ENCODE measurements at places on chromosomes 5 and 9.

DNA sequence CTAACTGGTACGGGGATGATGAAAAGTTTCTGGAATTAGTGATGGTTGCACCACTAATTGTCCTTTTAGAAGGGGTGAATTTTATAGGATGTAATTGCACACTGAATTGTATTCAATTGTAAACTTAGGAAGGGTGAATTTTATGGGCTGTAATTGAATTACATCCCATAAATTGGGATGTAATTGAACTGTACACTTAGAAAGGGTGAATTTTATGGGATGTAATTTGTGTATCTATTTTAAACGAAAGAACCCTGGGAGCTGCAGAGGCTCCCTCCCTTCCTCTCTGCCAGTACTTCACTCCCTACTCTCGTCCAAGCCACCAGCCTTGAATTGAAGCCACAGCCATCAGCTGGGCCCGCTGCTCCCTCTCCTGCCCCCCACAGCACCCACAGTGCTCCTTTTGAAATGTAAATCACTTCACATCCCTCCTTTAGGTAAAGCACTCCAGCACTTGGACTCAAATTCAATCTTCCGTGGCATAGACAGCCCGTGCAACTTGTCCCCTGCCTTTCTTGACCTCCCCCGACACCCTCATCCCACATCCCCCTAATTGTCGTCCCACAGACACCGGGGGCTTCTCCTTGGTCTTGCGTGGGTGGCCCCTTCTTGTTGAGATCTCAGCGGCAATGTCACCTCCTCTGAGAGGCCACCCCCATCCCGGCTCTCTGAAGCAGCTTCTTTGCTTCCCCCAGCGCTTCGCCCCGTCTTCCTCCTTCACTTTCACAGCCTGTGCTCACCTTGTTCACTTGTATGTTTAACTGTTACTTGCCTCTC lies 84.2 kb upstream of the HRH2 start:
- no peak for DNase-seq

GRCh38 chr5:138243794-138244193 lies 30.6 kb downstream of the GFRA3 start:
- no peak for DNase-seq

- DNase-seq, result no peak
Measured at GRCh38 chr9:129280623-129281271, 102.7 kb upstream of the IER5L start.

DNA sequence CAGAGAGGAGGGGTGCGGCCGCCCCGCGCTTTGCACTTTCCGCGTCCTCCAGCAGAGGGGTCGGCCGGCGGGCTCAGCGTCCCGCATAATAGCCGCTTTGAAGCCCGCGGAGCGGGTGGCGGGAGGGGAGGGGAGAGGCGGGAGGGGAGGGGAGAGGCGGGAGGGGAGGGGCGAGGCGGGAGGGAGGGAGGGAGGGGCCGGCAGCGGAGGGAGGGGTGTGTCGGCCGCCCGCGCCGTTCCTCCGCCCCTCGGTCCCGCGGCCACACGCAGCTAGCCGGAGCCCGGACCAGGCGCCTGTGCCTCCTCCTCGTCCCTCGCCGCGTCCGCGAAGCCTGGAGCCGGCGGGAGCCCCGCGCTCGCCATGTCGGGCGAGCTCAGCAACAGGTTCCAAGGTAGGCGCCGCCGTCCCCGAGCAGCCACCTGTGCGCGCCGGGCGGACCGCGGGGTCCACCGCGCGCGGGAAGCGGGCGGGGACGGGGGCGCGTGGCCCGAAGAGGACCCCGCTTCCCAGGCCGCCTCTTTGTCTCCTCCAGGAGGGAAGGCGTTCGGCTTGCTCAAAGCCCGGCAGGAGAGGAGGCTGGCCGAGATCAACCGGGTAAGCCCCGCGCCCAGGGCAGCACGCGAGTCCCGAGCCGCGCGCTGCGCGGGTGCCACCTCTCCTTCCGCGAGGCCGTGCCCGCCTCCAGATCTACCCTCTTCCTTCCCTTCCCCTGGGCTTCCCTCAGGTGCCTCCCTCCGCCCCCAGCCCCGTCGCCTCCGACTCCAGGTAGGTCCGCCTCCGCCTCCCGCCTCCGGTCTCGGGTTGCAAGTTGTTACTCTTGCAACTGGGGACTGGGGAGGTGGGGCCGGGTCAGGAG lies at the start of gene AIF1L:
TSS of gene AIF1L (plus strand) at position 263 of the 857 bp plus-strand sequence. CDS start at position 362, 99 bp downstream.
- DNase-seq, result peak; percentile 27

GRCh38 chr9:79123415-79123814 lies 448.4 kb upstream of the TLE4 start:
- no peak for DNase-seq

DNA sequence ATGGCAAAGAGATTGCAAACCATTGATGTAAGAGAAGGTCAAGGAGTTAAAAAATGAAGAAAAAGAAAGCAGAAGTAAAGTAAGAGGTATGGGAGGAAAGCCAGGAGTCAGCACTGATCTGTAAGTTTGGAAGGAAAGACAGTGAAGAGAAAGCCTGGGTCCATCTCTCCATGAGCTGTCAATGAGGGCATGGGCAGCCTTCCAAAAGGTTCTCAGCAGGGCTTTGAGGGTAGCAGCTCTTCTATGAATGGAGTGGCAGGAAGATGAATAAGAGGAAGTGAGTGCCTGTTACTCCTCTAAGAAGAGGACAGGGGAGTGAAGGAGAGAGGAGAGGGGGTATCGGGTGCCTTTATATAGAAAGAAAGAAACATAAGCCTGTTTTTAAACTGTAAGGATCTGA lies 97.1 kb downstream of the ADCY2 start:
- no peak for DNase-seq

- DNase-seq, result peak; percentile 81
Measured at GRCh38 chr9:134163371-134164196, 780 bp downstream of the RNU6ATAC start.

DNA sequence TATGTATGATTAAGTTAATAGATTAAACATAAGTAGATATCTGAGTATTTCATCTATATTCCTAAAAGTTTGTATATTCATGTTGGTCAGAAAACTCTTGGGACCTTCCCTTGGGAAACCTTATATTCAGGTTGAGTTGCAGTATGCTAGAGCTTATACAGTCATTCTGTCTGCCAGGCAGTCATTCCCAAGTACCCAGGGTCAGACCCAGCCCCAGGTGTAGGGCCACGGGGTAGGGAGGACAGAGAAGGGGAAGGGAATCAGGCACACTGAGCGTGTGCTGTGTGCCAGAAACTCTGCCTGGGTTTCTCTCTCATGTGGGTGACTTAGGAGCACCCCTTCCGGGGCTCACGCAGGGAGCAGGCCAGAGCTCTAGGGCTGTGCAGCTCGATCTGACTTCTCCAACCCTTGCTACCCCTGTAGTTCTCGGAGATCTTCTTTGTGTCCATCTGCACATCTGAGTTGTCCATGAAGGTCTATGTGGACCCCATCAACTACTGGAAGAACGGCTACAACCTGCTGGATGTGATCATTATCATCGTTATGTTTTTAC lies 28.2 kb downstream of the CATSPER3 start:
- no peak for DNase-seq

GRCh38 chr9:89026876-89027275 lies 35.6 kb downstream of the S1PR3 start:
- no peak for DNase-seq

DNA sequence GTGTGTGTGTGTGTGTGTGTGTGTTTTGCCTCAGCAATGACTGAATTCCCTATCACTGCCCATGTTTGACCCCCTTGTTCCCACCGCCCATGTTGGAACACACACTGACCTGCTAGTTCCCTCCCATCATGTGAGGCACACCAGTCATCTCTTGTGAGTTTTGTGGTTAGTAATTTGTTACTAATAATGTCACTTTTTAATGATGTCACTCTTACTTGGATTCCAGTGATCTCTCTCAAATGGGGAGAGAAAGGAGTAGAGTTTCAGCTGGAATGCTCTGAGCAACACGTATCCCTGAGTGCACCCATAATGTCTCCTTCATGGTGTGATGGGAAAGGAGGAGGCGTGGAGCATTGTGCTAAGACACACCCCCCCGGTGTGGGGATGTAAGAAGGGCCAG lies 172.6 kb downstream of the SH3GL2 start:
- DNase-seq, result no peak

DNA sequence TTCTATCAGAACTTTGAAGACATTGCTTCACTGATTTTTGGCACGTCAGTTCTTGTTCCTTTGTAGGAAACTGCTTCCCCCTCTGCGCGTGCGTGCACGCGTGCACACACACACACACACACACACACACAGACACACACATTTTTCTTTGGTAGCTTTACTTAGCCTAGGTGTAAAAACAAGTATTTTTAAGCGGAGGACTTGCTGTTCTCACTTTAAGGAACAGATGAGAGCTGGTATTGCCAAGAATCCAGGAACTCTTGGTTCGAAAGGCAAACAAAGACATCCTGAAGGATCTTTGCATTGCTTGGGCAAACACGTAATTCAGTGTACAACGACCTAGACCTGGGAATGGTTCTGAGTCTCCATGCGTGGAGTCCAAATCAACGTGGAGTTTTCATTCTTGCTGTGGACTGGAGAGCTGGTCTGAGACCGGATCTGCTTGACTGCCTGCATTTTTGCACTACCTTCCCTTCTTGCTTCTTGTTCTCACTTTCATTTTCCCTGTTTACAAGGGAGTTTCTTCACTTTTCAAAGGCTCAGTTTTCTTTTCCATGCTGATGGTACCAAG lies 8.2 kb downstream of the TMEM268 start:
- DNase-seq, result peak; percentile 67

DNA sequence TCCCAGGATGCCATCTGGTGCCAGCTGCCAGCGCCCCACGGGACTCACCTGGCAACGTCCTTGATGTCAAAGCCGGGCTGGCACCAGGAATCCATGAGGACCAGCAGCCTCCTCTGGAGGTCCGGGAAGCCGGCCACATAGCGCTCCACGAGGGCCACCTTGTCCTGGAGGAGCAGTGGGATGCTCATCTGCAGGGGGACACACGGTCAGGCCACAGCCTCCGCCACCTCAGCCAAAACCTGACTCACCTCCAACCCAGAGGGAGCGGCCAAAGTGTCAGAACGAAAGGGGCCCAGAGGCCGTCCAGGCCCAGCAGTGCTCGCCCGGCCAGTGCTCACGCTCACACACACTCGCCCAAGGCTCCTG lies 56.5 kb downstream of the EXD3 start:
- DNase-seq, result no peak

DNA sequence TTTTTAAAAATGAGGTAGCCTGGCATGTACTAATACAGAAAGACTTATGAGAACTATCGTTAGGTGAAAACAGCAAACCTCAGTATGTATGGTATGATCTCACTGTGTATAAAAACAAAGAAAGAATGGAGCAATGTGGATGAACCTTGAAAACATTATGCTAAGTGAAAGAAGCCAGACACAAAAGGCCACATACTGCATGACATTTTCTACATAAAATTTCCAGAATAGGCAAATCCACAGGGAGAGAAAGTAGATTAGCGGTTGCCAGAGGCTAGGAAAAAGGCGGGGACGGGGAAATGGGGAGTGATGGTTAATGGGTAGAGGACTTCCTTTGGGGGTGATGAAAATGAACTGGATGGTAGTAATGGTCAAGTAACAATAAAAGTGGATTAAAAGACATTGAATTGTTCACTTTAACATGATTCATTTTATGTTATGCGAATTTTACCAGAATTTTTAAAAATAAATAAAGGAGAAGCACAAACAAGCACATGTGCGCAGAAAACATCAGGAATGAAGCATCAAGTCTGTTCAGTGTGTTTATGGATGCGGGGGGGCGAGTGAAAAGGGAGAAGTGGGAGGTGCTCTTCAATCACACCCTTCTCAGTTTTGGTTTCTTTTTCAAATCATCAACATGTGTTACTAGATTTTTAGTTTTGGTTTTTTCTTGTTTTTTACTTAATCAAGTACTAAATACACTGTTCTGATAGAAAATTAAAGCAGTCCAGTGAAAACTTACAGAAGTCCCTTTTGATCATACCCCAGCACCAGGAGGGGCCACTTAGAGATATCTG lies 16.3 kb downstream of the ROR2 start:
- DNase-seq, result no peak

GRCh38 chr9:128393145-128393775 lies 22.1 kb downstream of the URM1 start:
- no peak for DNase-seq

DNA sequence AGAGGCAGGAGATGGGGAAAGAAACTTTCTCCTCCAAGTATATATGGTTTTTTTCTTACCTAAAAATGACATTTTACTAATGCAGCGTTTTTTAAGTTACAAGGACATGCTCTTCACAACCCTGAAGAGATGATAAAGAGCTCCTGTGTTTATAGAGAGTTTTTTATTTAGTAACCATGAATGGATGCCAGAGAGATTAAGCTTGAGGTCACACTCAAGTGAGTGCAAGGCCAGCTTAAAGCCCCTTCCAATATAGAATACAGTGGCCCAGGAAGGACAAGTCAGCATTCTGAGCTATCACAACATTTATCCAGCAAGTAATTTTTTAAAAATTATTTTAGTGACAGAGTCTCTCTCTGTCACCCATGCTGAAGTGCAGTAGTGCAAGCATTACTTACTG lies 6.7 kb upstream of the HAVCR2 start:
- peak; percentile 44 for DNase-seq

- no peak for DNase-seq
Measured at GRCh38 chr5:140553657-140554056, 3.6 kb downstream of the SRA1 start.

DNA sequence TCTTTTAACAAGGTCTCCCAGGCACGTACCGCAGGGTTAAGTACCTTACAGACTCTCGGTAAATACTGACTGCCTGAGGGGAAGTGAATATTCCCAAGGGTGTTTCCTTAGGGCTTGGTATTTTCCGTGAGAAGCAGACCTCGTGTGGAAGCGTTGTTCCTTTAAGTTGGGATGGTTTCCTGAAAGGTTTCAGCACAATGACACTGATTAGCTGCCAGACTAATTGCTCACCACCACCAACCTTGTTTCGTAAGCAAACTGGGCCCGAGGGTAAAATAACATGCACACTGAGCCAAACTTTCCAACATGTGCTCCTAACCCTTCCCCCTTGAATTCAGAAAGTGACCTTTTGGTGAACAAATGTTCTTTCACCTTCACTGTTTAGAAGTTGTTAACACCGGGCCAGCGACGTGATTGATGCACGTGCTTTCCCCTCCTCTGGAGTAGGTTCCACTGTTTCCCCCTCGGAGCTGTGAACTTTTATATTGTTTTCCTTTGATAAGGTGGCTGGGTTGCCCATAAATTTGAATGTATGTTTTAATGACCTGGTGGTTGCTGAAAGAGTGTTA lies 128.1 kb upstream of the RPS23 start:
- no peak for DNase-seq

DNA sequence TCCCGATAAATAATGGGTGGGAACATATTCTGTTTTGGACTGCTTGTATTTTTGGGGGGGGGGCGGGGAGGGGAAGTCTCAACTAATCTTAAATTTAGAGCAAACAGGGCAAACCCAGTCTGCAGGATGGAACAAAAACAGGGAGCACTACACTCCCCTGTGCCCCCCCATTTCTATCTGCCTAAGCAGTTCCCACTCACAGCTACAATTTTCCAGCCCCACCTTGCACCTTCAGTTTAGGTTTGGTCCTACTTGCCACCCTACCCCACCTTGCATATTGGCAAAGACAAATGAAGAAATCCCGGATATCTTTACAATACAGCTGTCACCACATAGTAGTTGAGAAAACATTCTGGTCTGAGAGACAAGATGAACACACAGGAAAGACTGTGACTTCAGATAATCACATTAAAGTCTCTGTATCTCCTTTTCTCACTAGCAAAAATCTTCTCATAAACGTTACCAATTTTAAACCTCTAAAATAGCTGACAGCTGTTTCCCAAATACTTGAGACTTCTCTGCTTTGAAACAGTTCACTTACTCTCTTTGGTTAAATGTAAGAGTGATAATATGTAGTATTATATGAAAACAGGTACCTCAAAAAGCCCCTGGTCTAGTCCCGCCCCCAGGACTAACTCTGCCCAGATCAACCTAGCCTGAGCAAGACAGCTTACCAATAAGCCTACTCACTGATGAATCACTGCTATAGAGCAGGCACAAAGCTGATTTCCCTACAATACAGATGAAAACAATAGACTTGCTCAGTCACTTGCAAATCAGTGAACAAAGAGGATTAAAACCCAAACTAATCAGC lies 5.2 kb upstream of the RAPGEF6 start:
- peak; percentile 91 for DNase-seq
